Cardiac muscle cell (in vitro differentiated cells and primary cell): ENCODE measurements at places on chromosomes 7 and 10. TPM values are rescaled to one million over a fixed set of nuclear protein-coding genes. Genes with fewer than 3 reads are reported as not detected.

Gene UBE2D1
- total RNA-seq: 12.6 and 13.5 TPM in 2 replicates

Gene TLX1
- 2.2 and 2.9 TPM in 2 replicates for total RNA-seq

Gene MACC1
- 0.04 and 0.06 TPM in 2 replicates for total RNA-seq

Gene PRKAR2B
- total RNA-seq: 42.3 and 56.3 TPM in 2 replicates

Gene GIMAP8
- 0.11 and 0.24 TPM in 2 replicates for total RNA-seq

Gene CH25H
- total RNA-seq: not detected in 2 replicates

Gene NUTM2B
- total RNA-seq: 2.1 TPM in 2 replicates

Gene SPDYE5
- total RNA-seq: not detected in 2 replicates

Gene COL1A2
- 76.6 and 116 TPM in 2 replicates for total RNA-seq

Gene PRSS37
- total RNA-seq: not detected in 2 replicates

Gene VSTM4
- total RNA-seq: 2.3 and 6.0 TPM in 2 replicates

Gene LRRD1
- total RNA-seq: 0.51 and 0.60 TPM in 2 replicates

Gene HIBADH
- 62.5 and 70.5 TPM in 2 replicates for total RNA-seq

DNA sequence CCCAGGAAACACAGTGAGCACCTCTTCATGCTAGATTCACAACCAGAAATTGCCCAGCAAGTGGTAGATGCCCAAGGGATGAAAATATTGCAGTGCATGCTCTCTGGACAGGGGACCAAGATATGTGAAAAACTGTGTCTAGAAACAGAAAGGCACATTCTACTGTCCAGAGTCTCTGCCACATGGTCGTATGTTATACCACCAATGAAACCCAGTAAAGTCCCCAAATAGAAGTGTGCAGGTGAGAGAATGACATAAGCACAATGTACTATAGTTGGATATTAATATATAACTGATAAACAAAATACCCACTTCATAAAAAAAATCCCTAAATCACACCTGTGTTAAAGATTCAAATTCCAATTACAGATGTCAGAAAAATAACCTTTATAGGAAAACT is 43.8 kb downstream of the RASGEF1A start:
- DNase-seq: no peak

DNA sequence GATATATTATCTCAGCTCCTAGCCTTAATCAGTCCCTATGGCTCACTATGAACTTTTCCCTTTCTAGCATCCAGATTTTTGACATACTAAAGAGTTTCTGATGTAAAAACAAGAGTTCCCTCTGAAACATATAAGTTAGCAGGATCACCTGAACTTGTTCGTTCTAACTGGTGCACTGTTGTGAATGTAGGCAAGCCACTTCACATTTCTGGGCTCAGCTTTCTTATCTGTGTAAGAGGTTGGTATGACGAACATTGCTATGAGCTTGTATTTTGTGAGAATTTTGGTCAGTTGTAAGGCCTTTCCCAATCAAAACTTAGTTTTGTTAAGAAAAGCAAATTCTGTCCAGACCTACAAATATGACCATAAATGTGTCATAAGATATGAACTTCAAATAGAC is 46.1 kb downstream of the MAGI2 start:
- peak; percentile 4 for DNase-seq

DNA sequence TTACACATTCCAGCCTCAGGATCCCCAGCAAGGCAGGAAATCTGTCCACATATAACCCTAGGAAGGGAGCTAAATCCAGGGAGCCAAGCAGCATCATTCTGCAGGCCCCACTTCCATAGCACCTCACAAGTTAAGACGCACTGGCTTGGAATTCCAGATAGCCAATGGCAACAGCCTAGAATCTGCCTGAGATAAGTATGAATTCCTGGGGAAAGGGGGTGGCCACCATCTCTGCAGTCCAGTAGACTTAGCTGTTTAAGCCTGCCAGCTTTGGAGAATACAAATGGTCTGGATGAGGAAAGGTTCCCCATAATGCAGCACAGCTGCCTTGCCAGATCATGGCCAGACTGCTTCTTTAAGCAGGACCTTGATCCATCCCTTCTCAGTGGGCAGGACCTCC is 179.4 kb upstream of the PRSS1 start:
- peak; percentile 56 for DNase-seq

- no peak for DNase-seq
Measured at GRCh38 chr7:85773116-85773728, 586.4 kb upstream of the SEMA3D start.

- DNase-seq: no peak
Measured at GRCh38 chr7:123557016-123557397, 611 bp downstream of the NDUFA5 start.

GRCh38 chr10:15627617-15628196 is 92.0 kb downstream of the ITGA8 start:
- no peak for DNase-seq

- no peak for DNase-seq
Measured at GRCh38 chr10:70493660-70494234, 15.2 kb downstream of the PALD1 start.

- no peak for DNase-seq
Measured at GRCh38 chr7:127791446-127792189, 139.6 kb downstream of the SND1 start.

DNA sequence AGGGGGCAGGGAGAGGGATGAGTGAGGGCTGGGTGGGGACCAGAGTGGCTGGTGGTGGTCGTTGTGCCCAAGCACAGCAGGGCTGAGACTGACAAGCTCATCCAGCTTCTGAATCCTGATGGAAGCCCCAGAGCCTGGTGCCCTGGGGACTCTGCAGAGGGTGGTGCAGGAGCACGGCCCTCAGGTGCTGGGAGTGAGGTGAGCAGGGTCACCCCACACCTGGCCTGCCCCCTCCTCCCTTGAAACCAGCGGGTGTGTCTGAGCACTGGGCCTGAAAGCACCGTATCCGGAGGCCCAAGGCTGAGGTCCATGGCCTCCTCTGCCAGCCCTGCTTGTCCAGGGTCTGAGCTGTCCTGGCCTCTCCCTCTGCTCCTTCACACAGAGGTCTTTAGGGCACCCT is 218.2 kb downstream of the ZNF248 start:
- no peak for DNase-seq

DNA sequence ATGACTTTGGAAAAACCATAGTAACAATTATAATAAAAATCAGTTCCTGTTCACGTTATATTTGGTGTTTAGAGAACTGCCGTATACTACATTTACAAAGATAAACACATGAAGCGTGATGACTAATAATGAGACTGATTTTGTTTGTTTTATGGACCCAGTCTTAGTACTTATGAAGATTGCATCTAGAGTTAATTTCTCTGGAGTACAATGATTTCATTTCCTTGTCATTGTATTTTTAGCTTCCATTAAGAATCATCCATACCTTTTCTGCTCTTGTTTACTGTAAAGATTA is 2.9 kb downstream of the RBM20 start:
- DNase-seq: no peak

GRCh38 chr10:97572214-97572989 is at the start of gene ANKRD2:
Gene ANKRD2 (plus strand): TSS chr10:97572779. CDS start chr10:97572789, 10 bp downstream.
- DNase-seq: peak; percentile 86

GRCh38 chr10:78684947-78685346 is 383.8 kb upstream of the ZMIZ1 start:
- no peak for DNase-seq

DNA sequence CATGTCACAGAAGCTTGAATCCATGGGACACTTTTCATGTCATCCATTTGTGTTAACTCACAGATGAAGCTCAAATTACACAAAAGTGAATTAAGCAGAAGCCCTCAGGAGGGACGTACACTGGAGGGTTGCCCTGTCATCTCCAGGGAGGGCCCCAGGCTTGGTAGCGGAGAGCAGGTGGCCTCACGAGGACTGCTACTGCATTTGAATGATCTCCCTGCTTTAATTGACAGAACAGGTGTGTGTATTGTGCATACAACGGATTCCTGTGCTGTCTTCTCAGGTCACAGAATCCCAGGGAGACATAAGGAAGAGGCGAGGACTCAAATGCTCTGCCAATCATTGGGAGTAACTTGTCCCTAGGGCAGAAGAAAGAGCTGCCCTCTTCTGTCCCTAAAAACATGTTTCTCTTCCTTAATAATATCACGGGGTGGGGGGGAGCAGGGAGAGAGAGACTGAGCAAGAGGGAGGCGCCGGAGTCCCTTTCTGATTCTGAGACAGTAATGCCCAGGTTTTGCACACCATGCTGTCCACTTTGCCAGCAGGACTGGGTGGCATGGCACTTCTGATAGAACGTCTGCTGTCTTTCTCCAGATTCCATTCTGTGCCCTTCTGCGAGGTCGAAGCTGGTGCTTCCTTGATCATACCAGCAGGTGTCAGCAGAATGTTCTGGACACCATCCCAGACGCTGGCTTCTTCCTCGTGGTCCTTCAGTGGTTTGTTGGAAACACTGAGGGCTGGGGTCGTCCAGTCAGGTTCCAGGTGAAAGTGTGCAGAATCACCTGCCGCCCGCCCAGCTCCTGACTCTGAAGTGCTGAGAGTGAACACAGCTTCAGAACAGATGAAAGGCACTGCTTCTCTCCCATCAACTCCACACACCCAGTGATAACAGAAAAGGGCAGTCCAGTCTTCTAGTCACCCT is 26.2 kb upstream of the RASGEF1A start:
- DNase-seq: peak; percentile 66

DNA sequence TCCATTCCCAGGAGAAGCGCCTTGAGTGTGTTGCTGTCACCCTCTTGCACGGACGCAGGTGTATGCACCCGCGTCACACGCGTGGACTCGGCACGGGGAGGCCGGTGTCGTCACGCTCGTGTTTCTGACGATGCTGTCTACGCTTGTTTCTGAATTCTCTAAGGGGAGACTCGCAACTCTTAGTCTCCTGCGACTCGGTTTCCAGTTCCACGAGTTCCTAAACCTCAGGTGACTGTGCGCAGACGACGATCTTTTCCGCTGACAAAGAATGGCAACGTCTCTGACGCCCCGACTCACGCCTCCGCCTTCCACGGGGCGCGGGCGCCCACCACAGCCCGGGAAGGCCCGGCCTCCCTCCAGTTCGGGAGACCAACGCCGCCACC is 579 bp downstream of the IDI1 start:
- no peak for DNase-seq

DNA sequence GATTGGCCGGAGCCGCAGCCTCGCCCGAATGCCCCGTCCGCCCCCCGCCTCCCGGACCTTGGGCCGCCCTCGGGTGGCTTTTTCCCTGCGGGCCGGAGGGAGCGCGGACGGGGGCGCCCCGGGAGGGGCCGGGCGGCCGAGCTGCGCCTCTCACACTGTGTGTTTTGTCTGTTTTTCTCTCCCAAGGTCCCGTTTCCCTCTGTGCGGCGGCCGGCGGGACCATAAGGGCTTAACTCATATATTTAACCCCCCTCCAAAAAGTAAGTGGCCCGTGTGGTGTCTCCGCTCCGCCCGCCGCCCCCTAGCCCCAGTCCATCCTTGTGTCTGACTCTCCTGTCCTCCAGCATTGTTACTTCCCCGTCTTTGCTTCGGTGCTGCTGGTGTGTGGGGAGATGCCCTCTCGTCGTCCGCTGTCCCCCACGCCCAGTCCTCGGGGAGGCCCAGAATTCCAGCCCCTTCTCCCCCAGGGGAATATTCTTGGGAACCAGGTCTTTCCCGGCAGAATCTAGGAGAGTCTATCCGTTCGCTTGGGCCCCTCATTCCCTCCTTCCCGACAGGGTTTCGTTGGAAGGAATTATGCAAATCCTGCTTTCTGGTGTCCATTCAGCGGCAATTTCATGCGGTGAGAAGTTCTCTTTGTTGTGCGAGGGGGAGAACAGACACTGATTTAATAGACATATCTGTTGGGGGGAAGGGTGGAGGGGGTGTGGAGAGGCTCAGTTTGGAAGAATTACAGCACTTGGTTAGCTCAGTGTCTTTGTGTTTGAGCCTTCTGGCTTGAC is 1.3 kb downstream of the LCOR start:
- DNase-seq: peak; percentile 53

DNA sequence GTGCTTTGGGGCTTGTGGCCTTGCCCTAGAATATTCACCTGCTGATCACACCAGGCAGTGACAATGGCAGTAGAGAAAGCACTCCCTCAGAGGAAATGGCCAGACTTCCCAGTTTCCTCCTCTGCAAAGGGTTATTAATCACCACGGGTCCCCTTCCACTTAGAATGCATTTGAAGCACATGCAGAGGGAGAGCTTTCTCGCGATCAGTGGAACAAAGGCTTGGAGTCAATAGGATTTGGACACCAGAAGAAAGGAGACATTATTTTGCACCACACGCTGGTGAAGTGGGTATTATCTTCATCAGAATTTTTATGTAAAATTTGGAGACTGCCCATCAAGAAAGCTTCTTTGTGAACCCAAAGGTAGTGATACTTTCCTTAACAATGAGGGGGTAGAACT is 35.4 kb upstream of the INHBA start:
- no peak for DNase-seq

GRCh38 chr7:79610748-79611304 is 157.4 kb upstream of the MAGI2 start:
- peak; percentile 57 for DNase-seq

DNA sequence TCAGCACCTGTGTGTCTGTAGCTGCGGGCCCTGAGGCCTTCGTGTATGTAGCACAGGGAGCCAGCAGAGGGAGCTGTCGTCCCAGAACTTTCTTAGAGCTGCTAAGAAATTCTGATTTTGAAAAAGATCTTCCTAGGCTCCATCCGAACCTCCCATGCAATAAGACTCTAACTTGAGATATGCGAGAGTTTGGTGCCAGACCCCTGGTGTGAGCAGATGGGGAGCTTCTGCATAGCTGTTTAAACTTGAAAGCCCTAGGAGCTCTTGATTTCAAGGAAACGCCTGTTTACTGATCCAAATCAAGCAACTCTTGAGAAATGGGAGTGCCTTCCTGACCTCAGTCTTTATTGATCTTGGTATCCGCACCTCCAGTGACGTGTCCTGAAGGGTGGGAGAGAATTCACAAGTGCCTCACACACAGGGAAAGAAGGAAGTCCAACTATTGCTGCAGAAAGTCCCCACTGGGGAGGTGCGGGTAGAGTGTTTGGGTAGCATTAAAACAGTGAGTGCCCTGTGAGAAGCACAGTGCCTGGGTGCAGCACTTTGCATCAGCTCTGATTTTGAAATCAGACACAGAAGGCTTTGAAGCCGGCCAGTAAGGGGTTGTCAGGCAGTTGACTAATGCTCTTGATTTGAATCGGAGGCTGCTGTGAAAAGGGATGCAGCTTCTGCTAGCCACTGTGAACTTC is 66.4 kb upstream of the STRIP2 start:
- DNase-seq: peak; percentile 80

DNA sequence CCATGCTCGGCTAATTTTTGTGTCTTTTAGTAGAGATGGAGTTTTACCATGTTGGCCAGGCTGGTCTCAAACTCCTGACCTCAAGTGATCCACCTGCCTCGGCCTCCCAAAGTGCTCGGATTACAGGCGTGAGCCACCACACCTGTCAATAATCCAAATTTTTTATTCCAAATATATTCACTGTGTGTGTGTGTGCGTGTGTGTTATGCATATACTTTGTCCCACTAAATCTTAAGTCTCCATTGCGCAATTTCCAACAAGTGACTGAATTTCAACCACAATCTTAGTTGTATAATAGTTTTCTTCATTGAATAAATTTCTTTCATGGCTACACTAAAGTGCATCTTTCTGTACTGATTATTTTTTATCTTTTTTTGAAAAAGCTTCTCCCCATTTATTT is 2.7 kb downstream of the KRIT1 start:
- no peak for DNase-seq

DNA sequence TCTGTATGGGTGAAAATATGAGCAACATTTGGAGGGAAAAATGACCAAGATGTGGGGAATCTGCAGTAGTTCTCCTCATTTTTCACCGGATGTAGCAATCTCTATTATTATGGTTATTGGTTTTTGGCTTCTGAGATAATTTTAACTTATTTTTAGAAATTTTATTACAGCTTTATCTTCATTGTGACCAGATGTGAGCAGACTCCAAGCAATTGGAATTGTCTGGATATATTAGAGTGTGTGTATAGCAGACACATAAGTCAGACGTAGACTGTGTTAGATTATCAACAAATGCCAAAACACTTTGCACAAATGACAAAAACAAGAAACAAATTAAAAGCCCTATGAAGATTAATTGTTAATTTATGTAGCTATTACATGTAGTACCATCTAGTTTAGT is 249.1 kb downstream of the DNAJB9 start:
- DNase-seq: no peak

- DNase-seq: no peak
Measured at GRCh38 chr10:27041196-27041595, 59.1 kb downstream of the ANKRD26 start.
